ENCODE measurements at places on chromosomes 12 and 14.

- H3K4me3 ChIP-seq: no peak overlapping the region
- H3K27me3 ChIP-seq: peaks cover 9% of the 10 kb centered on the region
- no peaks in the 10 kb centered on the region for H3K36me3 ChIP-seq
- peaks cover 7% of the 10 kb centered on the region for H3K4me1 ChIP-seq
- DNase-seq: no peak
These were observed 78.5 kb downstream of the NOC4L start for GRCh38 chr12:132222808-132223173.

GRCh38 chr12:108609537-108610335, 11.9 kb upstream of the TMEM119 start:
- H3K4me3 ChIP-seq: no peak overlapping the region
- H3K27ac ChIP-seq: no peak overlapping the region
- no peak for DNase-seq
- peaks cover 10% of the 10 kb centered on the region for H3K36me3 ChIP-seq

DNA sequence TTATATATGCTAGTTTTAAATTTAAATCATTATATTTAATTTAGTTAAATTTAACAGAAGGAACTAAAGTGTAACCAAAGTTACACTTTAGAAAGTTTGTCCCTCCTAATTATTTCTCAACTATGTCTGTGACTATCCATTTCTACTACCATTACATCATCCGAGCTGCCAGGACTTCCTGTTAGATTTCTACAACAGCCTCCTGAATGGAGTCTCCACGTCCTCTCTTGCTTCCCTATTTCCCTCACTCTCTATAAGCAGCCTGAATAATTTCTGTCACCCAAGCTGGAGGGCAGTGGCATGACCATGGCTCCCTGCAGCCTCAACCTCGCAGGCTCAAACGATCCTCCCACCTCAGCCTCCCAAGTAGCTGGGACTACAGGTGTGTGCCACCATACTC, 84.1 kb downstream of the TTC7B start:
- H3K27ac ChIP-seq: no peak overlapping the region
- no peak for DNase-seq
- no peaks in the 10 kb centered on the region for H3K36me3 ChIP-seq
- H3K27me3 ChIP-seq: peaks cover 3% of the 10 kb centered on the region
- H3K4me1 ChIP-seq: no peaks in the 10 kb centered on the region
- no peak overlapping the region for H3K4me3 ChIP-seq

GRCh38 chr12:120140603-120141002, 24.1 kb upstream of the RAB35 start:
- no peak for DNase-seq
- H3K4me3 ChIP-seq: no peak overlapping the region
- no peak overlapping the region for H3K27ac ChIP-seq
- H3K27me3 ChIP-seq: no peaks in the 10 kb centered on the region

- H3K27ac ChIP-seq: no peak overlapping the region
- no peaks in the 10 kb centered on the region for H3K36me3 ChIP-seq
- H3K4me1 ChIP-seq: no peaks in the 10 kb centered on the region
- no peaks in the 10 kb centered on the region for H3K27me3 ChIP-seq
- H3K4me3 ChIP-seq: no peak overlapping the region
These were observed 64.9 kb upstream of the STRN3 start for GRCh38 chr14:31090883-31091764.

GRCh38 chr14:76761136-76761959, at the start of gene VASH1:
Gene VASH1 (plus strand): TSS chr14:76761468. CDS start chr14:76762822, 1,354 bp downstream.
- peaks cover 59% of the 10 kb centered on the region for H3K27me3 ChIP-seq
- H3K36me3 ChIP-seq: no peaks in the 10 kb centered on the region
- H3K27ac ChIP-seq: no peak within 1 kb of the TSS
- peak; percentile 56 for DNase-seq

- no peak overlapping the region for H3K27ac ChIP-seq
- no peak for DNase-seq
- H3K4me1 ChIP-seq: no peaks in the 10 kb centered on the region
- no peaks in the 10 kb centered on the region for H3K36me3 ChIP-seq
- peaks cover 4% of the 10 kb centered on the region for H3K27me3 ChIP-seq
These were observed 11.3 kb downstream of the ACACB start for GRCh38 chr12:109127533-109128242.

DNA sequence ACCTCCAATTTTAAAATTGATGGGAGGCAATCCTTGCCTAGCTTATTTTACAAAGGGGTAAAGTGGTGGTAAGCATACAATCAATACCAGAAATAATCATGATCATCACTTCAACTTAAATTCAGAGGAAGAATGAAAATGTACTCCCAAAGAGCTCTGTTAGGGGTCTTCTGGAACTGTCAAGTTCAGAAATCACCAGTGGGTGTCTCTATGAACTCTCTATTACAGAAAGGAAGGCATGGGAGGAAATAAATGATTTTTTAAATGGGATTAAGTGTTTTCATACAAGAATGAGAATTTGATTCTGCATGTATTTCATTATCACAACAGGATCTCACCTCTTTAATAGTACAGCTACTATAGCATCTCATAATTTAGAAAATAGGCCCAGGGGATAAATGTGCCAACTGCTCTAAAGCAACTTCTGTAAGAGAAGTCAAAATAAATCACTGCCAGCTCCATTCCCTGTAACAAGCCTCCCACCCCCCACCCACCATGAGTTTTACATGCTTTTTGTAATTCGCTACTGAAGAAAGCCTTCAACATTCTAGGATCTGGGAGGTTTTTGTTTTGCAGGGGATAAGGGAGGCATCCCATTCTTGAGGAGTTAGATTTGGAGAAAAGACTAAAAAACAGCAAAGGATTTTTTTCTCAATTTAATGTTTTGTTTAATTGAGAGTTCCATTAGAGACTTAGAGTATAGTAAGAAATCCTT, 9.7 kb downstream of the DCP1B start:
- H3K4me3 ChIP-seq: no peak overlapping the region
- H3K27ac ChIP-seq: no peak overlapping the region
- H3K36me3 ChIP-seq: peaks cover 32% of the 10 kb centered on the region
- H3K27me3 ChIP-seq: no peaks in the 10 kb centered on the region
- DNase-seq: no peak

- DNase-seq: no peak
- peaks cover 2% of the 10 kb centered on the region for H3K27me3 ChIP-seq
- H3K4me1 ChIP-seq: no peaks in the 10 kb centered on the region
- H3K36me3 ChIP-seq: no peaks in the 10 kb centered on the region
- no peak overlapping the region for H3K4me3 ChIP-seq
These were observed 100.0 kb downstream of the PRIMA1 start for GRCh38 chr14:93688239-93688666.

DNA sequence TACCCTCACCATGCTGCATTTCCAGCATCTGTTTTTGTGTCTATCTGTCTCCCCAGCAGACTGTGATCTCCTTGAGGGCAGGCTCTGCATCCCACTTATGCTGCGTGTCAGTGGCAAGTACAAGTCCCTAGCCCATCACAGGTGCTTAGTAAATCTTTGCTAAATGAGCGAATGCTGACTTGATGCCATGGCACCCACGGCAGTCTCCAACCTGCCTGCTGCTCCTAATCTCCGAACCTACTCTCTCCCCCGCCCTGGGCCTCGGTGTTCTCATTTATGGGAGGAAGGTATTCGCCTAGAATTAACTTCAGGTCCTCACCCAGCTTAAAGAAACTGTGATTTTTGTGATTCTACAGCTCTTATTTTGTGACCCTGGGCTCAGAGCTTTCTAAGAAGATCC, 109.9 kb downstream of the PRMT8 start:
- DNase-seq: no peak
- H3K36me3 ChIP-seq: no peaks in the 10 kb centered on the region
- no peak overlapping the region for H3K27ac ChIP-seq
- H3K4me1 ChIP-seq: no peaks in the 10 kb centered on the region

- no peak for DNase-seq
- H3K4me3 ChIP-seq: no peak overlapping the region
- H3K4me1 ChIP-seq: no peaks in the 10 kb centered on the region
- H3K27me3 ChIP-seq: no peaks in the 10 kb centered on the region
- no peak overlapping the region for H3K27ac ChIP-seq
- no peaks in the 10 kb centered on the region for H3K36me3 ChIP-seq
These were observed 12.8 kb upstream of the ATP2B1 start for GRCh38 chr12:89721291-89721987.

- no peak for DNase-seq
- H3K27me3 ChIP-seq: no peaks in the 10 kb centered on the region
- no peak overlapping the region for H3K27ac ChIP-seq
- H3K4me3 ChIP-seq: no peak overlapping the region
- H3K36me3 ChIP-seq: no peaks in the 10 kb centered on the region
These were observed 7.8 kb upstream of the LUM start for GRCh38 chr12:91119089-91119488.

DNA sequence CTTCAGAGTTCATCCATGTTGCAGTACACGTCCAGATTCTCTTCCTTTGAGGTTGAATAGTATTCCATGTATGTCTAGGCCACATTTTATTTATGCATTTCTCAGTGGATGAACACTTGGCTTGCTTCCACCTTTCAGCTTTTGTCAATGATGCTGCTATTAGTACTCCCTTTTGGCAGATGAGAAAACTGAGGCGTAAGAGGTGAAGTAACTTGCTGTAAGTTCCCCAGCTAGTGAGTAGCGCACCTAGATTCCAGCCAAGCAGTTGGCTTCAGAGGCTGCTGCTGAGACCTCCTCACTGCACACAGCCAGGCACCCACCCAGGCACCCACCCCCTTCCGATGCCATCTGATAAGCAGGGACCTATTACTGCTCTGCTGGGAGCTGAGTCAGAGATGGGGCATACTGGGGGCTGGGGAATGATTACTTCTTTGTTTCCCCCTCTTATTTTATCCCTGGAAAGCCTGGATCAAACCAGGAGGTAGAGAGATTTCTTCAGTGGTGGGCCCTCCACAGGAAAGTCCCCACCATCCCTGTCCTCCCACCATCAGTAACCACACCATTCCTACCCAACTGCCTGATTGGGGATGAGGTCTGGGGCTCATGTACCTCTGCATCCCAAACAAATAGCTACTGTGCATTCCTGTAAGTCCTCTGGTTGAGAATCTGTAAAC, 234.6 kb downstream of the PCNX1 start:
- DNase-seq: no peak
- H3K27ac ChIP-seq: peak overlapping the region; percentile 94
- H3K4me1 ChIP-seq: peaks cover 58% of the 10 kb centered on the region
- H3K27me3 ChIP-seq: no peaks in the 10 kb centered on the region
- no peaks in the 10 kb centered on the region for H3K36me3 ChIP-seq

- no peak for DNase-seq
- H3K4me1 ChIP-seq: peaks cover 16% of the 10 kb centered on the region
- H3K27me3 ChIP-seq: peaks cover 18% of the 10 kb centered on the region
- H3K27ac ChIP-seq: no peak overlapping the region
These were observed 239.9 kb downstream of the SPTSSA start for GRCh38 chr14:34222122-34222521.

- no peaks in the 10 kb centered on the region for H3K4me1 ChIP-seq
- no peaks in the 10 kb centered on the region for H3K36me3 ChIP-seq
- no peak for DNase-seq
- no peak overlapping the region for H3K27ac ChIP-seq
- H3K4me3 ChIP-seq: no peak overlapping the region
These were observed 99.7 kb downstream of the WSCD2 start for GRCh38 chr12:108228746-108229145.

DNA sequence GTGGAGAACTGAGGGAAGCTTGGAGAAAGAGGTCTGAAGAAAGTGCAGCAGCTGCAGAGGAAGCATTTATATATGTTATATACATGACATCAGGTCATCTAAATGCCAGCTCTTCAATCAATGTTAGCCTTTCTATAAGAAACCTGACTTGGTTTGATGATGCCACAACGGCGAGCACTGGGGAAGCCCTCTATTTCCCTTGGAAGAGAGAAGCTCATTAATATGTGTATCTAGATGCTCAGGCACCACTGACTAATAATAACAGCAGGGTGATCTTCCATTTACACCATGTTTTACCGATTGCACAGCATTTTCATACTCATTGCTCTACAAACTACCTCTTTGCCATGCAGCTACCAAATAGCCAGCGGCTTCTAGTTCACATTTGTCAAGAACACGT, 811 bp downstream of the ACYP1 start:
- H3K4me1 ChIP-seq: peaks cover 31% of the 10 kb centered on the region
- H3K27ac ChIP-seq: peak overlapping the region; percentile 96
- peaks cover 21% of the 10 kb centered on the region for H3K36me3 ChIP-seq
- no peak for DNase-seq
- no peaks in the 10 kb centered on the region for H3K27me3 ChIP-seq

DNA sequence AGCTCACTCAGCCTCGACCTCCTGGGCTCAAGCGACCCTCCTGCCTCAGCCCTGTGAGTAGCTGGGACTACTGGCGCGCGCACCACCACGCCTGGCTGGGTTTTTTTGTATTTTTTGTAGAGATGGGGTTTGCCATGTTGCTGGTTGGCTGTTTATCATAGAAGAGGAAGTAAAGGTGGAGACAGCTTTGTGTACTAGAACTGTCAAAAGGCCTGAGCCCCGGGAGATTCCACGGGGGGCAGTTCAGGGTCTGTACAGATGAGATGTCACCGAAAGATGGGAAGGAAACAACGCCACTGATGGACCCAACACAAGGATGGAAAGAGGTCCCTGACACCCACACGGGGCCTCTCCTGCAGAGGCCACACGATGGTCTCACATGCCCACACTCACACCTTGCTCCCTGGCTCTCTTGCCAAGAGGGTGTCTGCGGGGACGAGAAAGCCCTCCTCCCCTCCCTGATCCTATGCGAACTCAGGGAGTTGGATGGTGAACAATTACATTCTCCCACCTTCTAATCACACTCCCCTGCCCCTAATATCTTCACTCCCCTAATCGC, 66.6 kb downstream of the KDM2B start:
- no peaks in the 10 kb centered on the region for H3K27me3 ChIP-seq
- no peak overlapping the region for H3K4me3 ChIP-seq
- peak overlapping the region; percentile 19 for H3K27ac ChIP-seq
- peaks cover 6% of the 10 kb centered on the region for H3K4me1 ChIP-seq
- DNase-seq: no peak

- H3K36me3 ChIP-seq: no peaks in the 10 kb centered on the region
- DNase-seq: no peak
- H3K27ac ChIP-seq: no peak overlapping the region
- no peaks in the 10 kb centered on the region for H3K4me1 ChIP-seq
These were observed 21.1 kb downstream of the RASSF8 start for GRCh38 chr12:25979563-25979962.

DNA sequence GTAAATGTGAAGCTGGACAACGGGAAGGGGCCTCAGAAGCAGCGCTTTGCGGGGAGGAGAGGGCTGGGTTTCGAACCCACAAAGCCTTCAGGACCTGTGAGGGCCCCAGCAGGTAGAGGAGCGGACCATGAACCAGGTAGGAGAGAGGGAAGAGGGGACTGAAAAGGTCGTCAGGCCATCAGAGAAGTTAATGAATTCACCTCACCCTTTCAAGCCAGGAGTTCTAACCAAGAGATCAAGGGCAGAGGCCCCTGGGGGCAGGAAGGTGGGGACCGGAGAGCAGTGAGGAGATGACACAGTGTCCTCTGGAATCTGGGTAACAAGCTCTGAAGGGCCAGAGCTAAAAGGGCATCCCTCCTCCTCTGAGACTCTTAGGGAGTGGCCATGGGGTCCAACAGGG, 19.4 kb downstream of the SERPINA1 start:
- DNase-seq: no peak
- no peaks in the 10 kb centered on the region for H3K27me3 ChIP-seq
- H3K4me3 ChIP-seq: no peak overlapping the region

Measured in activated T-helper 1 cell treated with anti-CD3 and anti-CD28 coated beads, Interleukin-12 subunit alpha, Interleukin-12 subunit beta, Interleukin-2, Interleukin-4 antibody, amounts not matched to agents 30 ng/mL and 10 ng/mL and 1 ng/mL, durations not matched to agents 14 hours and 24 hours and 36 hours (primary cell).